COR-L47 (cell line): ENCODE measurements at places on chromosomes 16 and 17.

GRCh38 chr17:73815474-73815873, 171.2 kb upstream of the SDK2 start:
- no peak for DNase-seq

GRCh38 chr16:85114909-85115567, 2.8 kb upstream of the CIBAR2 start:
- DNase-seq = peak; percentile 70

GRCh38 chr17:79705674-79706073, 25.1 kb upstream of the ENPP7 start:
- no peak for DNase-seq

- no peak for DNase-seq
Observed at GRCh38 chr16:54519161-54519695, 232.6 kb upstream of the IRX3 start.

DNA sequence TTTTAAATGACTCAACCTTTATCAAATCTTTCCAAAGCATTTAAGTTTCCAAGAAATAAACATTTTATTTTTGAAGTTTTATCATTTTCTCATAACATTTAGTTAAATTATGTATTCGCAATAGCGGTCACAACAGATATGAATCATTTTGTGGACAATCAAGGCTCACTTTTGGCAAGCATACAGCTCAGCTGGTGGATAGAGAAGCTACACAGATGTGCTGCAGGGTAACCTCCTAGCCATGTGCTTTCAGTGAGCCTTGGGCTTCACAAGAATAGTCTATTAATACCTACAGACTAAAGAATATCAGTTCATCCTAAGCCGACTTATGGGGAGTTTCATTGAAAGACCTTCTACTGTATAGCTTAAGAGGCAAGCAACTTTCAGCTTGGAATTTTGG, 144.8 kb downstream of the MRTFB start:
- DNase-seq = no peak

- DNase-seq = no peak
Observed at GRCh38 chr17:18925187-18925586, 26.8 kb upstream of the SLC5A10 start.

DNA sequence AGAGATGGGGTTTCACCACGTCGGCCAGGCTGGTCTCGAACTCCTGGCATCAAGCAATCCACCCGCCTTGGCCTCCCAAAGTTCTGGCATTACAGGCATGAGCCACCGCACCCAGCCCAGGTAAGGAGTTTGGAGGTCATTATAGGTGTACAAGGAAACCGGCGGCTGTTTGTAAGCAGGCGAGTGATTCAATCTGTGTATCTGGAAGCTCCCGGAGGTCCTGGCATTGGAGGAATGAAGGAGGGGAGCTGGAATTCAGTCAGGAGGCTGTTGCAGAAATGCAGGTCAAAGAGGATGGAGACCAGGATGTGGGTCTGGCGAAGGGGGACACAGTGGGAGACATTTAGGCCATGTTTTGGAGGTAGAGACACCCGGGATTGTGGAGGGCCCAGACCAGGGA, 18.8 kb downstream of the CDC42EP4 start:
- no peak for DNase-seq

DNA sequence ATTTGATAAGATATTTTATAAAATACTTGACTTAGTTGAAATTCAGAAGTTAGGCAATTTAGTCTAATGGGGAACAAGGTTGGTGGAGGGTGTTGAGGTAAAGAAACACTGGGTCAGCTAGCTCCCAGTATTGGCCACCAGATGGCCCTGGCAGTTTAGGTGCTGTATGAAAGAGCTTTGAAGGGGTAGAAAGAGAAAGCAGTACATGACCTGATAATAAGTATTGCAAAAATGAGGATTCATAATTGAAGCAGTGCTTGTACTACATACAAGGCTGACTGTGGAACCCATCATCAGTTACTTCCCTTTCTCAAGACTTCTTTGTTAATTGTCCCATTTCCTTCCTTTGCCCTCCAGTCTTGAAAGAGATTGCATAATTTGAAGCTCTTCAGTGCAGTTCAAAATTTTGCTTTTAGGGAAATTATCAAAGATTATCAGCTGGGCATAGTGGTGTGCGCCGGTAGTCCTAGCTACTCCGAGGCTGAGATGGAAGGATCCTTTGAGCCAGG, 29.4 kb downstream of the TANC2 start:
- DNase-seq = peak; percentile 51

GRCh38 chr16:31149332-31149731, 534 bp downstream of the PRSS36 start:
- no peak for DNase-seq

DNA sequence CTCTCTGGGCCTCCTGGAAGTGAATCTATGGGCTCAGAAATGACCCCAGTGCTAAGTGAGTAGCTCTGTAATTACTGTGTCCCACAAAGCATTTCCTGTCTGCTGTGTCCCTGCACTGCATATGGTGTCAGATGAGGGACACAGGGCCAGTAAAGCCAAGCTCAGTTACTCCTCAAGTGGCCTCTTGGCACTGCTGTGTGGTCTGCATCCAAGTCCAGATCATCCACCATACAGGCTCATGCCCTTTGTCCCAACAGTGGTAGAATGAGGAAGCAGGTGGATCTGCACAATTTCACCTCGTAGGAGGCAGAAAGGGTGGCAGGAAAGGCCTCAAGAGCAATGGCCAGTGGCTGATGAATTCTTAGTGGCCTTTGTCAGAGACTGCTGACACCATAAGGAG, 146.8 kb downstream of the SOX9 start:
- no peak for DNase-seq

- no peak for DNase-seq
Observed at GRCh38 chr17:82091264-82092066, 6.6 kb downstream of the FASN start.

GRCh38 chr16:9123871-9124270, 32.4 kb downstream of the HAPSTR1 start:
- DNase-seq = peak; percentile 23

DNA sequence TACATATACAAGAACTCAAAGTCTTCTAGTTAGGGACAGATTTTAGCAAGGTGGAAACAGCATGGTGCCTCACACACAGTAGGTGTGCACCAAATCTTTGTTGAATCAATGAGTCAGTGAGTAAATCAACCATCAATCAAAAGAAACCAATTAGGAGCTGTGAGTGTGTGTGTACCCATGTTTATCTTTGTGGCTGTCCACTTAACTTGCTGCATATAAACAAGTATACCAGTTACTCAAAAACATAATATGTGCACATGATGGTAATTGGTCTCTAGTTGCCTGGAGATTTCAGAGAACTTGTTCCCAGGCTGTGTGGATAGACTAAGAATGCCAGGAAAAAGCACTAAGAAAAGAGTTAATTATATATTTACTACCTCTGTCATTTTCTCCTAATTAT, 272.2 kb upstream of the CCL2 start:
- DNase-seq = no peak

GRCh38 chr16:88453611-88454522, 787 bp downstream of the ZFPM1 start:
- no peak for DNase-seq

DNA sequence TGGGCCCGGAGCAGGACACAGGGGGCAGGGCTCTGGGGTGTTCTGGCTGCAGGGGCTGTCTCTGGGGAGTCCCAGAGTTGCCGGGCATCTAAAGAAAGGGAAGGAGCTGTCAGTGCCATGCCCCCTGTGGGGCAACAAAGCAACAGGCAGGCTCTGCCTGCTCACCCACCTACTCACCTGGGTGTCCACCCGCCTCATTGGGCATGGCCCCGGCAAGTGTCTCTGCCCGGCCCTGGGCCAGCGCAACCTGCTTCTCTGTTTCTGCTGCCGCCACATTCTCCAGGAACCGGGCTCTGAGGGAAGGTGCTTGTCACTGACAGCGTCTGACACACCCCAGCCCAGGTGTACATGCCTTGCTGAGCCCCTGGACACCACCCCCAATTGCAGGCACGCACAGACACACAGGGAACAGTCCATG, 7.3 kb downstream of the TMEM208 start:
- no peak for DNase-seq

- peak; percentile 72 for DNase-seq
Observed at GRCh38 chr16:56792967-56793366, 63.0 kb downstream of the NUP93 start.

GRCh38 chr17:512926-513325, 160.3 kb upstream of the RPH3AL start:
- DNase-seq = no peak

GRCh38 chr17:68587847-68588246, 13.3 kb downstream of the FAM20A start:
- no peak for DNase-seq

GRCh38 chr17:53919356-53919755, 96.6 kb downstream of the KIF2B start:
- no peak for DNase-seq

GRCh38 chr16:54585998-54586340, 299.4 kb upstream of the IRX3 start:
- no peak for DNase-seq

DNA sequence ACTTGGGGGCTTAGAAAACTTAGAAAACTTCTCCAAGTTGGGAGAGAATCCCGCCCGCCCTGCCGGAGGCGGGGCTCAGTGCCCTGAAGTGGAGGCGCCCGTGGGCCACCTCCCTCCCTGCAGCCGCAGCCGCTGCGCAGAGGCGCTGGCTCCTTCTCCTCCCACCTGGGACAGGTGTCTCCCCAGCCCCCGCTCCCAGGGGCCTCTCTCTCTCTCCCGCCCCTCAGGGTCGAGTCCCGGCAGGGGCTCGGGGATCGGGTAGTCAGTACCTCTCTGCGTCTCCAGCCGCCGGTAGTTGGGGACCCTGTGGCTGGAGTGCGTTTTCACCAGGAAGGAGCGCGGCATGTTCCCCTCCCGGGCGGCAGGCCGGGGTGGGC, 257 bp downstream of the SNAI3 start:
- DNase-seq = peak; percentile 65

DNA sequence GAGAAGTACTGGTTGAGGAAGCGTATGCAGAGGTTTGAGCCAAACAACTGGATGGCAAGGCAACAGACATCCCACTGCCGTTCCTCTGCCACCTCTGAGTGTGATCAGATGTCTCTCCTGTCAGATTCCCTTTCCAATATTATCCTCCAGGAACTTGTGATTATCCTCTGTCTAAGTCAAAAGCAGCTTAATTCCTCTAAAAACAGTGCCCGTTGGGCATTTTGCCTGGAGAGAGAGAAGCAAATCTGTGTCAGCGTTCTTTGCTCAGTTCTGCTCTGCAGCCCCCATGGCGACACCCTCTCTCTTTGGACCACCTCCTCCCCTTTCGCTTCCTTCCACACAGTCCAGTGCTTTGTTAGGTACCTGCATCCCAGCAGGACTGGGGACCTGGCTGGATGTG, 56.1 kb upstream of the TBX2 start:
- DNase-seq = no peak

GRCh38 chr17:17562146-17562511, 29.4 kb downstream of the PEMT start:
- no peak for DNase-seq

- DNase-seq = no peak
Observed at GRCh38 chr17:21199856-21200255, 14.1 kb downstream of the TMEM11 start.

DNA sequence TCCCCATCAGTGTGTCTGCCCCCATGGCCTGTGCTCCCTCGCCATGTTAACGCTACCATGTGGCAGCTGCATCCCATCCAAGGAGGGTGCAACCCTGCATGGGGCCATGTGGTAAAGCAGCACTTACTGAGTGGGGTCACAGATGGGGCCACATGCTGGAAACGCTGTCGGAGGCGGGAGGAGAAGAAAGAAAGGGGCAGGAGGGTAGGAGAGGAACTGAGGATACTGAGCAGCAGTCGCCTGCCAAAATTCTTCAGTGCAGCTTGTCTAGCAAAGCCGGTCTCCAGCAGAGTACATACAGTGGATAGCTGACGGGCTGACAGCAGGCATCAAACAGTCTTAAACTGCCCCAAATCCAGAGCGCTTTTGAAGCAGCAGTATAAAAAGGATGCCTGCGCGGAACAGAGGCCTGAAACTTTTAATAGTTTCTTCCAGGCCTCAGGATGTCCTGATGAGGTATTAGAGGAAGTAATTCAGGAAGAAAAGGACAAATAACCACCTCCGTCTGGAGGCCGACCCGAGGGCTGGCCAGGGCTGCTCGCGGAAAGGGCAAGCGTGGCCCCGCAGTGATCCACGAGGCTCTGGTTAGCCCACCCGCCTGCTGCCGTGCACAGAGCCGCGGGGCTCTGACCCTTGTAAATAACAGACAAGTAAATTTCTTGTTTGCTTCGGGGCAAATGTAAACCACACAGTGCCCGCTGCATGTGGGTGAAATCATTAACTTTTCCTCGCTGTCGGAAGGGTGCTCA, 149.0 kb downstream of the CCDC182 start:
- DNase-seq = no peak

GRCh38 chr17:70290770-70291169, 121.4 kb downstream of the KCNJ2 start:
- no peak for DNase-seq

DNA sequence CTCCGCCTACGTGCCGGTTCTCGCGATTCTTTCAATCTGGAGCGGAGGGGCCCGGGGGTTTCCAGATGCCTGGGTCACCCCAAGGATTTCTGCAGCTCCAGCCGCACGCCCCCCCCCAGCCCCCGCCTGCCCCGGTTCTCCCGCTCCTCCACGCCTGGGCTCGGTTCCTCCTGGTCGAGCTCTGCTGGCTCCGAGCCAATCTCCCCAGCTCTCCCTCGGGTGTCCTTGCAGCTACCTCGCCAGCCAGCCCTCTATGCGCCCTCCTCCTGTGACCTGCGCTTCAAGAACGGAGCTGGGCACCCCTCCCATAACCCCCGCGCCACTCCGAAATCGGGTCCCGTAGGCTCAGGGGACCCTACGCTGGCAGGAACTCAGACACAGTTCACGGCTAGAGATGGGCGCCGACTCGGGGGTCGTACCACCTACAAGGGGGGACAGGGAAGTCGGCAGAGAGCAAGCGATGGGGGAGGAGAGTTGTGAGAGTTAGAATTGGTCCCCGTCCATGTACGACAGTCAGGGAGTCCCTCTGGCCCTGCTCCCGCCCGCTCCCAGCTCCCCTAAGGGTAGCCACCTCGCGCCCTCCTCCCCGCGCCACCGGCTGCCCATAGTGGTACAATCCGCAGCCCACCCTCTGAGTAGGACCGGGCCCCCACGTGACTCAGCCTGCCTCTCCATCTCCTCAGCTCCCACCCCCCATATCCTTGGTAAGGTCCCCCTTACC, 961 bp downstream of the FGF11 start:
- peak; percentile 21 for DNase-seq

- no peak for DNase-seq
Observed at GRCh38 chr17:38943607-38944006, 18.2 kb downstream of the LASP1NB start.
